Vagina (tissue), 2 donors: ENCODE measurements at places on chromosomes 3 and 15. TPM values are rescaled to one million over a fixed set of nuclear protein-coding genes. Genes with fewer than 3 reads are reported as not detected.

Gene THBS1
- total RNA-seq = 513 TPM

Gene STXBP5L
- 0.98 TPM for total RNA-seq

Gene CFAP20DC
- 5.4 TPM for total RNA-seq

Gene FAM43A
- total RNA-seq = 20.4 TPM

Gene CCDC33
- total RNA-seq = not detected

Gene MUSTN1
- 30.2 TPM for total RNA-seq

Gene CLRN1
- not detected for total RNA-seq

Gene CACNA1D
- 0.74 TPM for total RNA-seq

Gene HYKK
- total RNA-seq = 9.6 TPM

Gene MOBP
- total RNA-seq = not detected

Gene BTLA
- 3.2 TPM for total RNA-seq

Gene CX3CR1
- not detected for total RNA-seq

DNA sequence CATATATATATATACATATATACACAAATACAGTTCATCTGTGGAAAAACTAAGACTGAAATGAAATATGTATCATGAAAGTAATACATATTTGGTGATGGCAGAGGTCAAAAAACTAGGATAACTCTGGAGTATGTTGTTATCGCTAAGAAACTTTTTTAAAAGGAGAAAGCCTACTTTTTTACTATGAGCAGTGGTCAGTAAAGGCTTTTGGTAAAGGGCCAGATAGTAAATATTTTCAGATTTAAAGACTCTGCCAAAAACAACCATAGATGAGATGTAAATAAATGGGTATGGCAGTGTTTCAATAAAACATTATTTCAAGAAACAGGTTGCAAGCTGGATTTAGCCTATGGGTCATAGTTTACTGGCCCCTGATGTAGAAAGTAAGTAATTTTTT is 93.8 kb upstream of the TGFBR2 start:
- DNase-seq = no peak

GRCh38 chr15:69325456-69325971 is 26.8 kb downstream of the PAQR5 start:
- DNase-seq = no peak

DNA sequence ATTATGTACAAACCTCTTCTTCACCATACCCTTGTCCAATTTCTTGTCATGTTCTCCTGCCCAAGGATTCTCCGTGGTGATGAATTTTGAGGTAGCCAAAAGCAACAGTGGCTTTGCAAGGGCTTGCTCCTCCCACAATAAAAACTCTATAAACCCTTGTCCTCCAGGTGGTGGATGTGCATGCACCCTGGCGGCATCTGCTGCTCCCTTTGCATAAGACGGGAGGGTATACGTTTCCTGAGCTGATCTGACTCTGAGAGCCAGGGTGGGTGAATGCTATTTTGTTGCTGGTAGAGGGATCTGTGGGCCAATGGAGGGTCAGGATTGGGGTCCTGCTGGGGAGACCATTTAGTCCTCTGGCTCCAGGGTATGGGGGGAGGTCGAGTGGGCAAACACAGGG is 5.4 kb downstream of the DNAH1 start:
- DNase-seq = no peak

DNA sequence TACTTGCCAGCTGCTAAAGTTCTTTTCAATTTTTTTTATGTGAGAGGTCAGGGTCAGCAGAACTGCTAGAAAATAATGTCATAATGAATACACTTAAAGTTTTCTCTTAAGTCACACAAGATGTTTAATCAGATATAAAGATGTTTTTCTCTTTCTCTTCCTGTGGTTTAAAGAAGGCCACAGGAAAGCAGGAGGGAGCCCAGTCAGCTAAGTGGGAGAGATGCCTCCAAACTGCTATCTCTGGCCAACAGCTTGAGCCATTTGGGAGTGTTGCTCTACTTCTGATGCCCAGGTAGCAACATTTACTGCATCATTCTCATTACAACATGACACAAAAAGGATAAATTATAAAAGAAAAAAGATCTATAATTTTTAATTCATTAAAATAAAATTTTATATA is 45.7 kb upstream of the NLGN1 start:
- DNase-seq = no peak

GRCh38 chr3:71784914-71785531 is at the start of gene PROK2:
TSS of gene PROK2 (minus strand) at chr3:71785148. CDS start at chr3:71785052, 96 bp downstream.
- no peak for DNase-seq

DNA sequence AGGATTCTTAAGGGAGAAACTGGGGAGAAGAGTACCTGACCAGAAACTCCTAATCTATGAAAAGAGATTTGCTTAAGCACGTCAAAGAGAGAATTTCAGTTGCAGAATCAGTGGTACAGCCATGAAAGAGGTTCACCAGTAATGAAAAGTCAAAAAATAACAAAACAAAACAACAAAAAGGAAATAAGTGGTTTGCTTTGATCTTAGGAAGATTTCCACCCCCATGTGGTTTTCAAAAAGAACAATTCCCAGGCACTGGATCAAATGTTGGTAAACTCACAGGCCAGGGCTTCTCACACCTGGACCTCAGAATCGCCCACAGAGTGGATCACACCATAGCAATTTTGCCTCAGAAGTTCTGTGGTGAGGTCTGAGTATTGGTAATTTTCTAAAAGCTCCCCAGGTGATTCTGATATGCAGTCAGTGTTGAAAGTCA is 67.5 kb downstream of the TMEM39A start:
- no peak for DNase-seq

- no peak for DNase-seq
These were observed 530.0 kb downstream of the MECOM start for GRCh38 chr3:169133178-169134161.

DNA sequence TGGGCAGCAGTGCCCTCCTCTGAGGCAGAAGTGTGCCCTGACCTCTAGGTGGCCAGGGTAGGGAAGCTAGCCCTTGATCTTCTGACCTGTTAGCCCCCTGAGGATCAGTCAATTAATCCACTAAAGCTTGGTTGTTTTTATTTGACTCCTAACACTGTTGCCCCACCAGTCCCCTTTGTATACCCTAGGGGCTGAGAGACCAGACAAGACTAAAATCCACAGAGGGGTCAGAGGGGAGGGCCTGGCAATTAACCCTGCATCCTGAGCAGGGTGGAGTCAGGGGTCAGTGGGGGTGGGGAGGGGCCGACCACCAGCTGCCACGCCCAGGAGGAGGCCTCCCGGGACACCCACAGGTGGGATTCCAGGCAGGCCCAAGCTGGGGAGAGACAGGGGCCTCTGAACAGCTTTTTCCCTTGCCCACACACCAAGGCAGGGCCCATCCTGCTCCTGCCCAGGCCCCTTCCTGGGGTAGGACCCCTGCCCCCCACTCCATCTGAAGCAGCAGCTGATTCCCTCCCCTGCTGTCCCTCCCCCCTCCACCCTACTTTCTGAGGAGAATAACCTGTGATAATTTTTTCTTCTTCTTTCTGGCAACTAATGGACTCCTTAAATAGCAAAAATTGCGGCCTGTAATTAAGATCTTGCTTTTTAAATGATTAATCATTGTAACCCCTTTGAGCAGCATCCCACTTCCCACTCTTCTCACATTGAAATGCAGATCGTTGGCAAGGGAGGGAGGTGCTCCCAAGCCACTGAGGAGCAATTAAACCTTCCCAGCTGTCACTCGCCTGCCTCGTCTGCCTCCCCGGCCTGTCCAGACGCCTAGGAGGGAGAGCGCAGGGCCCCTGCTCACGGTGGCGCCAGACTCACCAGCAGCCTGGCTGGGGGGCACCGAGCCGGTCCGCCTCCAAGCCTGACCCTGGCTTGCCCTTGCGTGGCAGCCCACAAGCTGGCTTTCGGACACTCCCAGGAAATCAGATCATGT is 51.9 kb downstream of the RHCG start:
- DNase-seq = no peak

DNA sequence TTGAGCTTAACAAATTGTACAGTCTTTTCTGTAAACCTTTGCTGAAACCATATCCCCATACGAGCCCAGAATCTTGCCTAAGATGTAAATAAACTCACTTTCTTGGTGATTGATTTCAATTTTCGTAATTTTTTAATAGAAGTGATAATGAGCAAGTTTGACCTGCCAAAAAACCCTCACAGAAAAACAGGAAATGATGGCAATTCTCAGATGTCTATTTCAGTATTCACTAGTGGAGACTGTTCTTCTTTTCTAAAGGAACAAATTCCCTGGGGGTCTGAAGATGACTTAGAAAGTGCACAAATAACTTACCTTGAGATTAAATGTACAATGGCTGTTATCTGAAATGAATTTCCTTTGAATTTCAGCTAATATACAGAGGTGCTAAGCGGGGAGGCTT is 116.5 kb upstream of the CMC1 start:
- no peak for DNase-seq

DNA sequence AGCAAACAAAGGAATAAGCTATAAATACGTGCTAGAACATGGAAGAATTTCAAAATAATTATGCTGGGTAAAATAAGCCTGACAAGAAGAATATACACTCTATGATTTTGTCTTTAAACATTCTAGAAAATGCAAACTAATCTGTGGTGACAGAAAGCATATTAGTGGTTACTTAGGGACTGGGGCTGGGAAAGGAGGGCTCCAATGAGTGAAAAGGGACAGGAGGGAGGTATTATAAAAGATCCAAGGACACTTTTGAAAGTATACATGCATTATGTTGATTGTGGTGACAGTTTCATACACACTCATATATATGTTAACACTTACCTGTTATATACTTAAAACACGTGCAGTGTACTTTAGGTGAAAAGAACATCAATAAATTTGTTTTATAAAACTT is 23.0 kb downstream of the MYH15 start:
- no peak for DNase-seq

GRCh38 chr15:59259137-59259943 is 52.7 kb downstream of the LDHAL6B start:
- no peak for DNase-seq

GRCh38 chr3:98402507-98402906 is 12.0 kb downstream of the OR5K3 start:
- DNase-seq = no peak

DNA sequence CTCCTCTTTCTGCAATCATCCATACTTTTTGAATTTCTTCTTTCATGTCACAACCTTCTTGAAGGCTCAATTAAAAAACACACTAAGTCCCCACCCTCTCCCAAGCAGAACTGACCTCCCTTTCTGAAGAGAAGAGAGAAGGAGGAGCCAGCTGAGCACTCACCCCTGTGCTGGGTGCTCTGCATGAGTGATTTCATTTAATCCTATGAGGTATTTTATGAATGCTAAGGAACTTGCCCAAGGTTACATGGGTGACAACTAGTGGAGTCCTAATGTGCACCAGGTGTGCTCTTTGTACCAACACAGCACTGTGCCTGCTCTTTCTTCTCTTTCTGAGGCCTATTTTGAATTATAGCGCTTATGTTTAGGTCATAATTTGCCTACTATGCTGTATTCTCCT is 135.6 kb downstream of the DUT start:
- DNase-seq = no peak

DNA sequence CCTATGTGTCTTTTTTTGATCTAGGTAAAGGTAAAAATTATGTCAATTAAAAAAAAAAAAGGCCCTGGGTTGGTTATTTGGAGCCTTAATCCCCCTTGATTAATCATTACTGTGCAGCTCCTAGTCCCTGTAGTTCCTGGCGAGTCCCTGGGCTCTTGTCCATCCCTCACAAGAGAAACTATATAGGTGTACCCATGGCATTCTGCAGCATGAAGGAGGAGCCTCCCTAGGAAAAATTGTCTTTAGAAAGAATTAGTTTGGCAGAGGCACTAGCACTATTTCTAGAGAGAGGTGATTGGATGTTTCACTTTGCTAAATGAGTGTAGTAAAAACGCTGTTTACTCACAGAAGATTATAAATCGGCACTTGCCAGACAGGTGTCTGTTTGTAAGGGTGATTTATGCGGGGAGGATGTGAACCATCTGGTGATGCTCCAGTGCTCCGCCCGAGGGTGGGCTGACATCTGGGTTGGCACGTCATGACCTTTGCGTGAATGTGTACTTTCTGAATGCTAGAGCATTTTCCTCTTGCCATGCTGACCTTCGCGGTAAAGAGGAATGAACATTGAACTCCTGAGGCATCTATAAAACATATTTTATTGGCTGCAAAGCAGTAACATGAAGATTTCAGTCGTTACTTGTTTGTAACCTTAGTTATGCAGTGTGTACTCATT is 12.6 kb downstream of the PLCL2 start:
- no peak for DNase-seq

- DNase-seq = no peak
These were observed 229.7 kb downstream of the ADAMTS17 start for GRCh38 chr15:100112061-100112420.

DNA sequence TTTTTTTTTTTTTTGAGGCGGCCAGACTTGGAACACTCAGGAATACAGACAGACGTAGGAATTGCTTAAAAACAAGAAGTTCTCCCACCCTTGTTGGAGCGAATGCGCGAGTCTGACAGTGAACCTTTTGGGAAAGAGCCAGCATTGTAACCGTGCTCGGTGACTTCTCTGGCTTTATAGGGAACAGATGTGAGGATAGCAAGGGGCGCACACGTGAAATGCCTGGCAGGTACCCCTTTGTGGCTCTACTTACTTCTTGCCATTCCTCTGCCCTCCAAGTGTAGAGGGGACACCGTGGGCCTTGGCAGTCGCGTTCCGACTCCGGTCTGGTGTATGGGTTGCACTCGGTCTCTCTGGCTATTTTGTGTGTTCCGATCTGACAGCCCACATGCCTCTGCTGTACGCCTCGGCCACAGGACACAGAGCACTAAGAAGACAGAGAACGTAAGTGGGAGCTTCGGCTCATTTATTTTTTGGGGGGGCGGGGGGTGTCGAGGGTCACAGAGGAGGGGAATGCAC is 126.4 kb downstream of the ADAMTS9 start:
- DNase-seq = no peak

DNA sequence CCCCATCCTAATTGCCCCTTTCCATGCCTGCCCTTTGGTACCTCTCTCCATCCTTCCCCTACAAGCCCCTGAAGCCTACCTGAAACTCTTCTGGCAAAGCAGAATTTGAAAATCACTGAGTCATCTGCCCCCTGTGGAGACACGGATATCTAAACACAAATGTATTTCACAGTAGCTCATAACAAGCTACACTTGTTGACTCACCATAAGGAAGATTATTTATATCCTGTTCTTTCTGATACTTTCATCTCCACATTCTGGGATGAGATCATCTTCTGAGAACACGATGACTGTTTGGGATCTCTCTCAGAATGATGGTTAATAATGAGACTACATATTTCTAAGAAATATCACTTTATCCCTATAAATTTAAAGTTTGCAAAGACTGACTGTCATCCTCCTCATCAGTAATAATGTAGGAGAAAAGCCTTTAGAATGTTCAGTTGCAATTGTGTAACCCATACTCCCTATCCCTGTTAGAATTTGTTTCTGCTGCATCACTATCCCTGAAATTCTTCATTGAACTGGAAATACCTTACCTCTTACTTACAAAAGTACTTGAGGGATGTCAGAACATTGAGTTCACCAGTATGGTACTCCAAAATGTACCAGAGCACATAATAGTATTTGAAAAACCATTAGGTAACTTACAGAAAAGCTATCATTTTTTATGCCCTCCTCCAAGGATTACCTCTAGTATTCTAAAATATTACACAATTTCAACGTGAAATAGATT is 116.1 kb upstream of the IL12A start:
- no peak for DNase-seq

DNA sequence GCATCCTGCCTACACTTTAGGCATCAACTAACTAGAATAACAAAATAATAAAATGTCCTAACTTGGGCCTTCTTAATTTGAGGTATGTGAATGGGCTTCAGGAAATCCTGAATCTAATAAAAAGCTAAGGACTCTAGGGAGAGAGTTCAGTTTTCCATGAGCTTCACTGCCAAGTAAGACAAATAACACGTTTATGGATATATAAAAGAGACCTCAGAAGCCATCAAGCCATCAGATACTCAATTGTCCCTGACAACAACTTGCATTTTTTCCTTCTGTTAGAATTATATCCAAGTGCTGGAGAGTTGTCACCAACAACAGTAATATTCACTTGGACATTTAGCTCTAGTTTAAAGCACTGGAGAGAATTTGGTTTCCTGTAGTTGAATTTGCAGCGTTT is 102.4 kb upstream of the IGSF10 start:
- DNase-seq = no peak
